ENCODE measurements at places on chromosomes 2 and 18. TPM values are rescaled to one million over a fixed set of nuclear protein-coding genes. Genes with fewer than 3 reads are reported as not detected.

Gene CNTNAP5
- polyA plus RNA-seq = 0.10 TPM

Gene FRZB
- polyA plus RNA-seq = 6.4 TPM

Gene CEBPZOS
- 46.9 TPM for polyA plus RNA-seq

Gene RAB6C
- not detected for polyA plus RNA-seq

Gene LRATD1
- polyA plus RNA-seq = 3.5 TPM

Gene IL1RN
- polyA plus RNA-seq = 11.6 TPM

Gene GALNT3
- 14.9 TPM for polyA plus RNA-seq

Gene REG3A
- 1.2 TPM for polyA plus RNA-seq

Gene PMAIP1
- 0.46 TPM for polyA plus RNA-seq

Measured in adipose tissue (tissue), 3 donors.